ENCODE measurements at places on chromosomes 6 and 20.

GRCh38 chr6:131268303-131268702 lies 133.0 kb downstream of the AKAP7 start:
- DNase-seq: no peak

DNA sequence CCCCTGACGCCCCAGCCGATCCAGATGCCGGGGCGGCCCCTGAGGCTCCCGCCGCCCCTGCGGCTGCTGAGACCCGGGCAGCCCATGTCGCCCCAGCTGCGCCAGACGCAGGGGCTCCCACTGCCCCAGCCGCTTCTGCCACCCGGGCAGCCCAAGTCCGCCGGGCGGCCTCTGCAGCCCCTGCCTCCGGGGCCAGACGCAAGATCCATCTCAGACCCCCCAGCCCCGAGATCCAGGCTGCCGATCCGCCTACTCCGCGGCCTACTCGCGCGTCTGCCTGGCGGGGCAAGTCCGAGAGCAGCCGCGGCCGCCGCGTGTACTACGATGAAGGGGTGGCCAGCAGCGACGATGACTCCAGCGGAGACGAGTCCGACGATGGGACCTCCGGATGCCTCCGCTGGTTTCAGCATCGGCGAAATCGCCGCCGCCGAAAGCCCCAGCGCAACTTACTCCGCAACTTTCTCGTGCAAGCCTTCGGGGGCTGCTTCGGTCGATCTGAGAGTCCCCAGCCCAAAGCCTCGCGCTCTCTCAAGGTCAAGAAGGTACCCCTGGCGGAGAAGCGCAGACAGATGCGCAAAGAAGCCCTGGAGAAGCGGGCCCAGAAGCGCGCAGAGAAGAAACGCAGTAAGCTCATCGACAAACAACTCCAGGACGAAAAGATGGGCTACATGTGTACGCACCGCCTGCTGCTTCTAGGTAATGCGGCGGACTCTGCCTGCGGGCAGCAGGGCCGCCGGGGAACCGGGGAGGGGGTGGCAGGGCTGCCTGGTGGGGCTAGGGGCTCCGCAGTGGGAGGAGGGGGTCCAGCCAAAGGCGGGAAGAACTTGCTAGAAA lies 2.3 kb downstream of the GNAS start:
- DNase-seq: no peak

DNA sequence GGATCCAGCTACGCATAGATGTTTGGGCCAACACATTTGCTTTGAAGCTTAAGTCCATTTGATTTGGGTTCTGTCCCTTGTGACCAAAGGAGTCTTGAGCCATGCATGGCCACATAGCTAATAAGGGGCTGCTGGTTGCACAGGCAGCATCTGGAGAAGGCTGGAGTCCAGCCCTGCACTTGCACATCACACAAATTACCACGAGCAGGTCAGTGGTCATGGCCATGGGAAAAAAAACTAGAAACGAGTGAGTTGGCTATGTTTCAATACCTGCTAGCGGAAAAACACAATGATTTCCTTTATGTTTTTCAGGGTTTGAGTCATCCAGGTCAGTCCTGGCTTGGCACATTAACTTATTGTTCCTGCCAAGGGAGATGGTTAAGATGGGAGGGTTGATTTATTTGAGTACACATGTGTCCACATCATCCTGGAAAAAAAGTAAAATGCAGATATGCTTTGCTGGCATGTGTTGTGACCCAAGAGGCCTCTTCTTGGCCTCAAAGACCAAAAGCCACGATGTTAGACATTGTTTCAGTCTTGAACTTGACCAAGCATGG lies 5.6 kb upstream of the STX16 start:
- no peak for DNase-seq

GRCh38 chr6:134744301-134744700 lies 205.6 kb downstream of the ALDH8A1 start:
- DNase-seq: no peak

DNA sequence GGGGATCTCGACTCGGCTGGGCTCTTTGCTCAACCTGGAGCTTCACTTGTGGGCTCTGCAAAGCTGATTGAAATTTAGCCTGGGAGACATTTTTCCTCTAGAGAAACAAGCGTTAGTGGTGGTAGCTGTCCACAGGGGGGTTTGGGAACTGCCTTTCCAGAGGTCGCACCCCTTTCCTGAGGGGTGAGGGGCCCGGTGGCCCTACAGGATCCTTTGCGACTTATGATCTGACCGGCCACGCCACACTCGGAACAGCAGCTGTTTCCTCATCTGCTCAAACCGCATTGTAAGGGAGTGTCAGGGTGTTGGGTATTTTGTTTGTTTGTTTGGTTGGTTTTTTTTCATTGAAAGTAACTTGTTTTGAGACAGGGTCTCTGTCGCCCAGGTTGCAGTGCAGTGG lies 21.0 kb downstream of the PNLDC1 start:
- no peak for DNase-seq

- DNase-seq: no peak
Measured at GRCh38 chr6:41626917-41627316, 11.4 kb upstream of the MDFI start.

DNA sequence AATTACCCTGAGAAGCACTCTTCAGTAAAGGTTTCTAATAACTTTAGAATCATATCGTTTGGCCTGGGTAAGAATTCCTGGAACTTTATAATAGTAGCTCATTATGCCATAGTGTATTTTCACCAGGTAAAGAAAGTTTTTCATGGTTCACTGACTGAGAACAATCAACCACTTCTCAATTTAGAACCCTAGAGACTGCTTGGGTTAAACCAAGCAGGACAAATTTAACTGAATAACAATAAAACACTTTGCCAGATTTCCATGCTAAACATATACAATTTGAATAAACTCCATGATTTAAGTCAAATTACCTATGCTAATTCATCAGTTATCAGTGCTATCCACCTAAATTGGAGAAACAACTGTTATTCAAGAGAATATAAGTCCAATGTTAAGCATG lies 99.4 kb downstream of the PLG start:
- DNase-seq: no peak

GRCh38 chr20:10609770-10610169 lies 64.0 kb downstream of the JAG1 start:
- DNase-seq: no peak

DNA sequence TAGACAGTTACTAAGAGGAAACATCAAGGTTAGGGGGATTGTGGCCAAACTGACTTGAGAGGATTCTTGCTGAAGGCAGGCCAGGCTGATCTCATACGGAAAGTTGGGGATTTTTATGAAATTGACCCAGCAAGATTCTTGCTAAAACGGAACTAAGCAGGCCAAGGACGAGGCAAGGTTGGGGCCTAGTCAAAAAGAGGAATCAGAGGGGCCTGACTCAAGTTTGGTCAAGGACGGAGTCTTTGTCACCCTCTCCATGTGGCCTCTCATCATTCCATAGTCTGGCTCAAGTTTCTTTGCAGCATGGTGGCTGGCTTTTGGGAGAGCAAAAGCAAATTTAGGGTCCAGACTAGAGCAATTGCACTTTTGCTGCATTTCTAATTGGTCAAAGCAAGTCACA lies 7.9 kb upstream of the HECA start:
- DNase-seq: no peak

DNA sequence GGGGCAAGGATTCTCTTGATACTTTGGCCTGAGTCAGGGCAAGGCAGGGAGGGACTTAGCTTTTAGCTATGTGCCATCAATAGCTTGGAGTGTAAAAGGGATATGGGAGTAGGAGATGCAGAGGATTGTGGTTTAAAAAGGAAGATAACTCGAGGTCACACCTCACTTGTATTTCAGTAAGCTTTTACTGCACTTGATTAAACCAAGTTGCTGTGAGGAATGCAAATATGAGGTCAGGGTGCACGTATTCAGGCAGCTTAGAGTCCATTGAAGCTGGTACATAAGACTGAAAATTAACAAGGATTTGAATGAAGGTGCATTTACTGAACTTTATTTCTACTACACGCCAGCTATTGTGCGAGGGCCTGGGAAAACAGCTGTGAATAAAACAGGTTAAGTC lies 32.1 kb downstream of the DSTN start:
- DNase-seq: no peak

DNA sequence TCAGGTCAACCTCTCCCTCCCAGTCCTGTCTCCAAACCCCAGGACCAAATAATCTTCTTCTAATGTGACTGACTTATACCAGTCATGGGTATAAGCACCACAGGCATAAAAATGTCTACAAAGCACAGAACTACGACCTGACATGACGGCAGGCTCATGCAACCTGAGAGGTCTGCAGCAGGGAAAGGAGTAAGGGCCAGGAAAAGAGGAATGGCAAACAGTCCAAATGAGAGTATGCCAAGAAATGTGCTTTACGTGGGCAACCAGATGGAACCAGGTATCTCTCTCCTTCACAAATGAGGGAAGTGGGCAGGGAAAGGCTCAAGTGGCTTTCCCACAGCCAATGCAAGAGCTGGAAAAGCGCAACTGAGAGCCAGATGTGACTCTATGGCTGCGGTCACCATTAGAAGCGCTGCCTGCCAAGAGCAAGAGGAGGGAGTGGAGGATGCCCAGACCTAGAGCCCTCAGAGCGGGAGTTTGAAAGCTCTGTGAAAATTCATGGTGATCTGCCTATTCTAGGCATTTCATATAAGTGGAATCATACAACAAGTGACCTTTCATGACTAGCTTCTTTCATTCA lies 6.0 kb downstream of the APMAP start:
- DNase-seq: no peak

DNA sequence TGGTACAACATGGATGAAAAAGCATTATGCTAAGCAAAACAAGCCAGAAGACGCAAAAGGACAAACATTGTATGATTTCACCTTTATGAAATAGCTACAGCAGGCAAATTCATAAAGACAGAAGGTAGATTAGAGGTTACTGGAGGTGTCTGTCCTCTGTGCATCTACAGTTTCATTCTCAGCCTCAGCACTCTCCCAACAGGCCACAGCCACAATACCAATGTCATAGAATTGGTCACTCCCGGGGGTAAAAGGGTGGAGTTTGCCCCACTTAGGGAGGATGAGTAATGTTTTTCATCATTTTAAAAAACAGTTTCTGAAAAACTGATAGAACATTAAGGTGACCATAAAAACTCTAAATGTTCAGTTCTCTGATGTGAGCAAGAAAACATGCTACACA lies 17.2 kb upstream of the TMX4 start:
- no peak for DNase-seq

- DNase-seq: no peak
Measured at GRCh38 chr6:16857969-16858592, 96.8 kb upstream of the ATXN1 start.

GRCh38 chr6:75876152-75876551 lies 127.1 kb downstream of the MYO6 start:
- DNase-seq: no peak

GRCh38 chr6:40916845-40917244 lies 122.2 kb downstream of the UNC5CL start:
- no peak for DNase-seq

- DNase-seq: no peak
Measured at GRCh38 chr20:48933017-48933766, 11.7 kb downstream of the ARFGEF2 start.

DNA sequence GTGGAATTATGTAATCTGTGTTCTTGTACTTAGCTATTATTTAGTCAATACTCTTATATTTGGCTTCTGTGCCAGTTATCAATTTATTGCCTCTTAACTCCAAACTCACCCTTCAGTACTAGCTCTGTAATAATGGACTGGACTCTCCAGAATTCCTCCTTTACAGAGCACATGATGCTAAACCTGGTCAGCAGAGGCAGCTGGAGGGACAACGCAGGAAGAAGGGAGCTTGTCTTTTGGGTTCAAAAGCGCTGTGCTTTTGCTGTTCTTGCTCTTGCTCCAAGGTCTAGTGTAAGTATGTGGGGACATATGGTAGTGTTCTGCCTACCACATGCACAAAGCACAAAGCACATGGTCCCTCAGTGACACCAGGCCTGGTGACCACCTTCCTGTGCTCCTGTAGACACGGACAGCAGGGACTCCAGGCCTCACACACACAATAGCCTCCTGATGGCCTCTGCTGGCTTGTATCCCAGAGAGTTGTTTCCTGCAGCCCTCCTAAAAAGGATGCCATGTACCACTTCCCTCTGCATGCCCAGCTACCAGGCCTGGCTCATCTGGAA lies 46.1 kb downstream of the CHD6 start:
- DNase-seq: no peak

- DNase-seq: no peak
Measured at GRCh38 chr6:148578489-148578814, 168.4 kb upstream of the UST start.

DNA sequence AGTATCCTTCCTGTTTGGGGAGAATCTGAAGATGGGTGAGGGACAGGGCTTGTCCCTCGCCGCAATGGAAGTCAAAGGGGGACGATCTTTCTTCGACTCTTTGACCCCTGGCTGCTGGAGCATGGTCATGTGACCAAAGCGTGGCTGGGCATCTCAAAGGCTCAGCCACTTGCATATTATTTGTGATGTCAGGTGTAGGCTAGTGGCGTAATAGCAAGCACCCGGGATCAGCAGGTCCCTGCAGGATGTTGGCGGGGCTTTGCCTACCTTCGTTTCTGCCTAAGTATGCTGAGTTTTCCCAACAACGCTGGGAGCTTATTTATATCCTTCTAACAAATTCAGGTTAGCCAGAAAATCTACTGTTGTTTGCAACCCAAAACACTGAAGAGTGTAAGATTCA lies 50.3 kb upstream of the IL20RA start:
- no peak for DNase-seq

DNA sequence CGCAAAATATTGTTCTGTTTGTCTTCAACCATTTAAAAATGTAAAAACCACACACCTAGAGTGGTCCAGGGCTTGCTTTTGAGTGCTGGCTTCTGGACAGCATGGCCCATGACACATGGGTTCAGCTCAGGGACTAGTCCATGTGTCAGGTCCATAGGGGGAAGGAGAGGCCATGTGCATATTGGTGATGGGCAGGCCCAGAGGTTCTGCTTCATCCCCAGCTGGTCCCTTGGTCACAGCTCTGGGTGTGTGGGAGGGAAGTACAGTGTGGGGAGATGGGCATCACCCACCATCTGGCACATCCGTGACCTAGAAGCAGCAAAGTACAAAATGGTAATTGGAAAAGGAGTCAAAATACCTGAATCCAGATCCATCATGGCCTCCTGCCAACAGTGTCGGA lies 50.7 kb downstream of the STK35 start:
- no peak for DNase-seq

DNA sequence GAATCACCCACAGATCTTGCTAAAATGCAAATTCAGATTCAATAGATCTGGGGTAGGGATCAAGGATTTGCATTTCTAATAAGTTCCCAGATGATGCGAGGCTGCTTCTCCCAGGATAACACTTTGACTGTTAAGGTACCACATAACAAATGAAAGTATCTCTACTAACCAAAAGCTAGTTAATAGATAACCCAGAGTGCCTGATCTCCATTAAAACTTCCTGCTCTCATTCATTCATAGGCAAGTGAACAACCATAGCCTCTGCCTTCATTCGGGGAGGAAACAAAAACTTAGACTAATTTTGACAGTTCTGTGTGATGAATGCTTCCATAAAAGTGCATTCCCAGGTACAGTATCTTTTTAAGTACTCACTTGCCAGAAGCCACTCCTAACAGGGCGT lies 265.6 kb upstream of the BTBD3 start:
- no peak for DNase-seq

GRCh38 chr6:145845557-145845956 lies 31.0 kb upstream of the FBXO30 start:
- DNase-seq: no peak

GRCh38 chr20:9739991-9740390 lies 98.9 kb downstream of the PAK5 start:
- DNase-seq: no peak

- DNase-seq: no peak
Measured at GRCh38 chr20:46938434-46938833, 43.8 kb downstream of the EYA2 start.

- DNase-seq: no peak
Measured at GRCh38 chr6:147643341-147644200, 135.1 kb downstream of the SAMD5 start.

Measured in cortex of kidney (tissue), 1 donor.